Activated CD8-positive, alpha-beta memory T cell treated with anti-CD3 and anti-CD28 coated beads for 1 hour (primary cell): ENCODE measurements at places on chromosomes 1 and 21.

GRCh38 chr1:201125019-201125418 lies 2.0 kb downstream of the ASCL5 start:
- no peak for DNase-seq

- no peak for DNase-seq
These were observed 17.2 kb downstream of the CC2D1B start for GRCh38 chr1:52348704-52349300.

GRCh38 chr1:109631513-109632505 lies 12.2 kb downstream of the AMPD2 start:
- DNase-seq = no peak

DNA sequence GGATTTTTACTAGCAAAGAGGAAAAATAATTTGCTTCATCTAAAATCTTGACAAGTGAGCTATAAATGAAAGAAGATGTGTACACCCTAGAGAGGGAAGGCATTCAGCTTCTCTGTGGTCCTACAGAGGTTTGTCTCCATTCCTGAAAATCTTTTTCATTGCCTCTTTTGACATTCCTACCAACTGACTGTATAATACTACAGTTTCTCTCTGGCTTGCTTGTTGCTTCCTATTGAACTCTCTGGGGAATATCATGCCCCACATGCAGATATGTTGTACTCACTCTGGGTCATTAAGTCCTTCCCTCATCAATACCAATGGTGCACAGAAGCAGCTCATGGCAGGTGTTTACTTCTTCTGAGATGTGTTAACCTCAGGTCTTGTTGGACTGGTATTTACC lies 371.2 kb upstream of the PLXNA2 start:
- DNase-seq = no peak

DNA sequence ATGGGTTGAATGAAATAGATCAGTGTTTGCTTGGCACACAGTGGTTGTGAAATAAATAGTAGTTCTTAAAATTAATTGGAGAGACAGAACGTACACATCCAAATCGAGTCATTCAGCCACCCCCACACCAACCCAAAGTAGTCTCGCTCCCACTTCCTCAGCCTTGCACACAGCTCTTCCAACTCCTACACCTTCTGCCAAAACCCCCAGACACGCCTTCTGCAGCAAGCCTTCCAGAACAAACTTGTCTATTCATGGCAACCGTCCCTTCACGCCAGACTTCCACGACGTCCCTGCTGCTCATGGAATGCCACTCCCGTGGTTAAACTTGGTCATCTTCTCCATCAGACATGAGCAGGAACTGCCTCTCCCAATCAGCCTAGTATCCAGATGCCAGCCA lies 37.5 kb upstream of the RD3 start:
- DNase-seq = no peak

DNA sequence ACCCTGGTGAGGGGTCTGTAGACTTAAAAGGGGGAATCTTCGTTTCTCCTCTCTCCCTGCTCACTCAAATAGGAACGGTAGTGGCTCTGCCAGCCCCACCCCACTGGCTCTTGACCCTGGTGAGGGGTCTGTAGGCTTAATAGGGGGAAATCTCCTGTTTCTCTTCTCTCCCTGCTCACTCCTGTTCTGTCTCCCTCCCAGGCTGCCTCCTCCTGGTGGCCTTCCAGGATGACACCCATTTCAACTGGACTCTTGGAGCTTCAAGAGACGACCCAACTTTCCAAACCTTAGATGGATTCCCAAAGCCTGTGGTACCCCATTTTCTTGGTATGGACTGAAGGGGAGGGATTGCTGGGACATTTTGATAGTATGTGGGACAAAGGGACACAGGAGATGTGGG lies 1.4 kb upstream of the EPHB2 start:
- DNase-seq = no peak

- DNase-seq = no peak
These were observed 11.3 kb upstream of the BACH1 start for GRCh38 chr21:29287383-29287782.
